ENCODE measurements at places on chromosomes 3 and 15. TPM values are rescaled to one million over a fixed set of nuclear protein-coding genes. Genes with fewer than 3 reads are reported as not detected.

The SERPINI2 gene
- not detected for total RNA-seq

GRCh38 chr15:65655026-65655425, 33.3 kb downstream of the SLC24A1 start:
- ATAC-seq, result no peak

GRCh38 chr15:79535536-79535935, 103.4 kb downstream of the MINAR1 start:
- no peak for ATAC-seq

DNA sequence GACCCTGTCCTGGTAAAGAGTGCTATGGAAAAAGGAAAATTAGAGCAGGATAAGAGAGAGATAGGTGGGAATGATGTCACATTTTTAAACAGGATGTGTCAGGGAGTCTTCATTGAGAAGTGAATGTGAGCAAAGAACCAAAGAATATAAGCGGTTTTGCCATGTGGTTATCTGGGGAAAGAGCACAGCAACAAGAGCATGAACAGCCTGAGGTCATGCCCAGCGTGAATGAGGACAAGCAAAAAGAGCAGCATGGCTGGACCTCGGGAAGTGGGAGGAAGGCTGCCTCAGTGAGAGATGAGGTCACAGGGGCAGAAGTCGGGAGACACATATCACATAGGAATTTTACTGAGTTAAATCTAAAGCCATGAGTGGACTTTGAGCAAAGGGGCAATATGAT, 82.8 kb upstream of the HES1 start:
- no peak for ATAC-seq

The ALDH1A2 gene
- total RNA-seq, result not detected

GRCh38 chr15:76185716-76186115, 125.6 kb downstream of the ETFA start:
- ATAC-seq, result no peak

The NUP210 gene
- 146 TPM for total RNA-seq

- no peak for ATAC-seq
Observed at GRCh38 chr3:118472586-118472985, 562.1 kb downstream of the IGSF11 start.

- peak; percentile 52 for ATAC-seq
Observed at GRCh38 chr15:43143203-43143941, 10.0 kb downstream of the TMEM62 start.

- ATAC-seq, result no peak
Observed at GRCh38 chr15:63447017-63447676, 57.2 kb upstream of the USP3 start.

DNA sequence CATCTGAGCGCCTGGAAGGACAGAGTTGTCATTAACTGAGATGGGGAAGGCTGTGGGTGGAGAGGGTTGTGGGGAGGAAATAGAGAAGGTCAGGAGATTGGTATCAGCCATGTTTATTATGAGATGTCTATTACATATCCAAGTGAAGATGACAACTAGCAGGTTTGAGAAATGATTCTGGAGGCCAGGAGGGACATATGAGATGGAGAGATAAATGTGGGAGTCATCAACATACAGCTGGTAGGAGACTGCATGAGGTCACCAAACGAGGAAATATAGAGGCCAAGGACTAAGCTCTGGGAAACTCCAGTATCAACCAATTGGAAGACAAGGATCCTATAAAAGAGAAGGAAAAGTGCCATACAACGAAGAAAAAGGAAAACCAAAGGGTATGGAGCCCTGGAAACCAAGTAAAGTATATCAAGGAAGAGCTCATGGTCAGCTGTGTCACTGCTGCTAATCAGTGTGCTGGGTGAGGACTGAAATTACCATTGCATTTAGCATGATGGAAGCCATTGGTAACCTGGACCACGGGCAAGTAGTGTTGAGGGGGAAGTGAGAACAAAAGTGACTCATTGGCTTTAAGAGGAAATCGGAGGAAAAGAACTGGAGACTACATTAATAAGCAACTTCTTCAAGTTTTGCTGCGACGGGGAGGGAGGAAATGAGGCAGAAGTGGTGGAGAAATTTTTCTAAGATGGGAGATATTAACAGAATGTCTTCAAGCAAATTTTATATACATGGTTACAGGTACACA, 14.0 kb upstream of the UACA start:
- ATAC-seq, result no peak

The ZNF106 gene
- total RNA-seq, result 55.1 TPM

DNA sequence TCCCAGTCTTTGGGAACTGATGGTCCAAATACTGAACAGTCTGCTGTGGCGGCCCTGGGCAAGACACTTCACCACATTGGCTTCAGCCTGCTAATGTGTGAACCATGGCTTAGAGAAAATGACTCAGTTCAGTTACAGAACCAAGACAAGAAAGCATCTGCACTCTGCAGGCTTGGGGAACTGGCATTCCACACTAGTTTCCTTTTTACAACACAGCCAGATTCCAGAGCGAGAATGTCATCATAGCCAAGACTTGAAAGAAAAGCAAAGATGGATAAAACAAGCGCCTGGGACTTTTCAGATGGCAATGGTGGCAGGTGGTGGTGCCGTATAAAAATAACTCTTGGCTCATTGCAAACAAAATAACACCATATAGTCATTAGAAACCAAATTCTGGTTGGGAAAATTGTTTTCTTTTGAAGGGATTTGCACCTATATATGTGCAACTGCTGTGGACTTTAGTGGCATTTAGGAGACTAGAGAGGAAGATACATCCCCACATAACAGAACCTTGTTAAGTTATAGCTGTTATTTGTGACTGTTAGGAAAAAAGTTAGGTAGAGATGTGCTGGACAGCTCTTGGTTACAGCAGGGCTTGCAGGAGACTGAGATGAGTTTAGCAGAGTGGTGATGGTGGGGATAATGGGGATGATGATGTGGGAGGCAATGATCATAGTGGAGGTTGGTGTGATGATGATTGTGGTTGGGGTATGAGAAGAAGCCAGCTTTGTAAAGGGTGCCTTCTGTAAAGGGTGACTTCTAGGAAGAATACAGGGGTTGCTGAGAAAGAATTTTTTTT, 273.6 kb downstream of the THRB start:
- no peak for ATAC-seq

The SCN11A gene
- 0.21 TPM for total RNA-seq

The XCR1 gene
- total RNA-seq, result 0.05 TPM

- ATAC-seq, result no peak
Observed at GRCh38 chr3:157865352-157866000, 240.7 kb downstream of the SHOX2 start.

GRCh38 chr15:75732809-75733451, 20.3 kb upstream of the CSPG4 start:
- peak; percentile 71 for ATAC-seq

GRCh38 chr15:59298225-59298853, 74.3 kb downstream of the MYO1E start:
- peak; percentile 94 for ATAC-seq

The LAMB2 gene
- total RNA-seq, result 0.79 TPM

The NRROS gene
- 26.5 TPM for total RNA-seq

GRCh38 chr15:60426870-60427508, 29.2 kb upstream of the ANXA2 start:
- no peak for ATAC-seq

GRCh38 chr3:139677388-139678155, at the start of gene NMNAT3:
NMNAT3 (minus strand) TSS chr3:139677972; CDS start chr3:139627724, 50,248 bp downstream.
- peak; percentile 99 for ATAC-seq
